ENCODE measurements at places on chromosomes 2 and 18.

DNA sequence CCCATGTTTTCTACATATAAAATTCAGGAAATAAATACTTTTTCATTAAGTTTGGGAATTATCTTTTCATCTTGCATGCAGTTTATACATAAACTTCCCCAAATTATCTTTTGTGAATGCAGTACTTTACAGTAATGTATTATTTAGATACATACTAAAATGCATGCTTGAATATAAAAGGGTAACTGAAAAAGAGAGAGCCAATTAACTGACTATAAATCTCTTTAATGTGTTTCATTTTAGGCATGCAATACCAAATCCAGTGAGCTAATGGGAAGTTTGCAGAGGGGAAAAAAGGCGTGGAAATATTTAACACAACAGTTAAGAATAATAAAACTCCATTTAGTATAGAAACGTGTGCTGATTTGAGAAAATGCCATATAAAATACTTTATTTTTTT is 39.2 kb downstream of the COL4A4 start:
- no peak for DNase-seq

DNA sequence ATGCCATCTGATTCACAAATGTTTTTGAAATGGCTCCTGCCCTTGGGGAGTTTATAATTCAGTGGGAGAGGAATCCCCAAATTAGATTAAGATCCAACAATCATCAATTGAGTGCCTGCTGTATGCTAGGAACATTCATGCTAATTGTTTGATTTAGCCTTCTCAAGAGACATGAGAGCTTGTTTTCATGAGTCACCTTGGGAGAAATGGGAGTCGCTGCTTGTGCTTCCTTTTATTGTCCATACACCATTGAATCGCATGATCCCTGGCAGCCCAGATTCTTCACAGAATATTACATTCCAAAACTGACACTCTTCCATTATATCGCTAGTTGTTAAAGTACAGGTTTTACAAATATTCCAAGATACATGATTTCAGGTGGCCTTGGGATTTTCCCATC is 106.0 kb upstream of the MAP3K20 start:
- DNase-seq: no peak

DNA sequence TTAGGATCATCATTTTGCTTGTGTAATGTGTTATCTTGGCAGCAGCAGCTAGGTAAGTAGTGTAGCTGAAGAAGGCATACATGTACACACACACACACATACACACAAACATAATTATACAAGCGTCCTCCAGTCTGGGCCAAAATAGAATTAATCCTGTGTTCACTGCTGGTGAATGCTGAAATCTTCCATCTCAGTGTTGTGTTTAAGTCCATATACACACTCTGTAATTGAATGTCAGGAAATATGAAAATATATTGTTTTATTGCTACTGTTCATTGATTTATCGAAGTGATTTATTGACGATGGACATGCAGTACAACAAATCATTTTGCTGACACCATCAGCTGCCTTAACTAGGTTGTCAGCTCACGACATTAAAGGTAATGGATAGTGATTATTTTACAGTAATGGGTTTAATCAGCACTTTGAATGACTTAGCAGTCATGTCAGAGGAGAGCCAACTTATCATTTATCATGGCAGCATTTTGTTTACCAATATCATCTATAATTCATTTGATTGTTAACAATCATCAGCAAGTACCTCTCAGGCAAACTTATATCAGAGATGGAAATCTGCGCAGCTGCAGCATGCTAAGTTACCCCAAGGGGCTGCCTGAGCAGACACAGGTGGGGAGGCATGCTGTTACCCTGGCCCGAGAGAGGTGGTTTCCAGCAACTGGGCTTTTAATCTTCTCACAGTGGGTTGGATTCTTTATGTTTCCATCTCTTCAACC is 83.7 kb upstream of the FSHR start:
- no peak for DNase-seq

GRCh38 chr2:99695944-99696253 is 206.1 kb upstream of the REV1 start:
- no peak for DNase-seq

DNA sequence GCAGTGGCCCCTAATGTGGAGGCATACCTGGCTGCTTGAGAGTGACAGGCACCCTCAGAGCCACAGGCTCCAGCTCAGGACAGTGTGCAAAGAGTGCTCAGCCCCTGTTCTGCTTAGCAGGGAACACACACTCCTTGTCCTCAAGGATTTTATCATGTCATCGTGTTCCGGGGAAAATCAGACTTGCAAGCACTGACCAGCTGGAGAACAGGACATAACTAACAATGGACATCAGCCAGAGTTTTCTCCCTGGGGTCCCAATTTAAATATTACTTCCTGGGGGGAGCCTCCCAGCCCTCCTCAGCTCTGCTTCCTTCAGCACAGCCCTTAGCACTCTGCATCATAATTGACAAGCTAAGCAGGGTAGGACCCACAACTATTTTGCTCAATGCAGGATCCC is 175.4 kb upstream of the ACAA2 start:
- no peak for DNase-seq

GRCh38 chr2:24676493-24676892 is 116.7 kb downstream of the PTRHD1 start:
- no peak for DNase-seq

DNA sequence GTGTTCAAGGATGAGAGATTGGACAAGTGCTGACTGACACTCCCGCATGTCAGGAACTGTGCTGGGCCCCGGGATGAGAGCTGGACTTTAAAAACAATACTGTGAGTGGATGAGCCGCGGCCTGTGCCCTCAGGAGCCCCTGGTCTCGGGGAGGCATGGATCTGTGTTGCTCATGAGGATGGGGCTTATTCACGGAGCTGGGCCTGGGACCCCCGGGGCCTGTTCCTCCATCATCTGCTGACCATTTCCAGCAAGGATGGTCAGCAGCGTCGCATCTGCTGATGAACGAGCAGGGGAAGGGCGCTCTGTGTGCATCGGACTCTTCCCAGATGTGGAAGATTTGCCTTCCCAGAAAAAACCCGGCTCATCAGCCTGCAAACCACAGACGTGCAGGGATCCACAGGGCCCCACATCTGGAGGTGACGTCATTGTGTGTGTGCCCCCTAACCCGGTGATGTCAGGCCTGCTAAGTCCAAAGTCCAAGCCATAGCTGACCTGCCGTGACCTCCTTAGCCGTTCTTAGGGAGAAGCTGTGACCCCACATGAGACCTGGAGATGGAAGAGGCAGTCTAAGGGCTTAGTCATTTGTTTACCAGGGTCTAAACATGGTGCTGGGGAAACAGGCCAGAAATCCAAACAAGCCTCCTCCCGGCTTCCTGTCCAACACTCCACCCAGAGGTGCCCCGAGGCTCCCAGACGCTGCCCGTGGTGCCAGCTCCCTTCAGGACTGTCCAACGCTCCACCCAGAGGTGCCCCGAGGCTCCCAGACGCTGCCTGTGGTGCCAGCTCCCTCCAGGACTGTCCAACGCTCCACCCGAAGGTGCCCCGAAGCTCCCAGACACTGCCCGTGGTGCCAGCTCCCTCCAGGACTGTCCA is 143.9 kb downstream of the PXDN start:
- DNase-seq: no peak
